NCI-H524 (cell line): ENCODE measurements at places on chromosomes 1 and 21.

GRCh38 chr1:87894062-87894461, 565.4 kb downstream of the LMO4 start:
- no peak for DNase-seq

DNA sequence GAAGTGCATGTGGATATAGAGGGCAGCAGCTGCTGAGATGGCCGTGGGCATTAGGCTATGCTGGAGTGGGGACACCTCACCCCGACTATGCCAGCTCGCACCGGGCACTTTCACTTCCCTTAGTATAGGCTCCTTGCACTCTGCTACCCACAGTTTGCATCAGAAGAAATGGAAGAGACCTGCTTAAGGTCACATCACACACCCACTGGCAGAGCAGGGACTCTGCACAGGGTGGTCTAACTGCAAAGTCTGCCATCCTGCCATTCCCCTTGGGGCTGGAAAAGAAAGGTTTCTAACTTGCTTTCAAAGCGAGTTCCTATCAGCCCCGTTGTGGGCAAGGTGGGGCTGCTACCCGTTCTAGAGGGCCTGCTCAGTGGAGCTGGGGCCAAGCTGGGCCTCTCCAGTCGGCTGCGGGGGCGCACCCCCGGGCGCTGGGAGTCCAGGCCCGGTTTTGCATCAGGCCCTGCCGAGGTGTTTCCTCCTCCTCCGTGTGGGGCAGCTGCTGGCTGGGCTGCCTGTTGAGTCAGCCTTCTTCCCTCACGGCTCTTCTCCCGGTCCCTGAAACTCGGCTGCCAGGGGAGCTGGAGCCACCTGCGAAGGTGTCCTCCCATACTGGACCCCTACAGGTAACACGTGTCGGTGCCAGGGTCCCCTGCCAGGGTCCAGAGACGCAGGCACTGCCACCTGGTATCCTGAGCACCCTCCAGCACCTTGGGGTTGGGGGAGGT, at the start of gene SYTL1:
Gene SYTL1, plus strand, starts transcription at position 498 of the 728 bp plus-strand sequence. CDS start 3,313 bp downstream, outside the sequence.
- peak; percentile 59 for DNase-seq

DNA sequence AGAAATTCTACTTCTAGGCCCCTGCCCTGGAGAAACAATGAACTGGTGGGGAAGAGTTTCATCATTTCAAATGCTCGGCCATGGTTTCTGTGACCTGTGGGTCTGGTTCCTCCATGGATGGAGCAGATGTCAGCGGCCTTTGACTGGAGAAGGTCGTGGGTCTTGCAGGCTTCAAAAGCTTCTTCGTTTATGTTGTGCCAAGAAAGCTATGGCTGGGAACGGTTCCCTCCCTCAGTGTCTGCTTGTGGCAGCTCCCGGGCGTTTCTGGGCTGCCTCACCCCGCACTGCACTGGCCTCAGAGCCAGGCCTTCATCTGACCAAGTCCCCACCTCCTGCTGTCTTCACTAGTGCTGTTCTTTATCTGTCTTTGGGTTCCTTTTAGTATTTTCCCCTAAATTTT, 46.4 kb upstream of the POFUT2 start:
- DNase-seq, result no peak

DNA sequence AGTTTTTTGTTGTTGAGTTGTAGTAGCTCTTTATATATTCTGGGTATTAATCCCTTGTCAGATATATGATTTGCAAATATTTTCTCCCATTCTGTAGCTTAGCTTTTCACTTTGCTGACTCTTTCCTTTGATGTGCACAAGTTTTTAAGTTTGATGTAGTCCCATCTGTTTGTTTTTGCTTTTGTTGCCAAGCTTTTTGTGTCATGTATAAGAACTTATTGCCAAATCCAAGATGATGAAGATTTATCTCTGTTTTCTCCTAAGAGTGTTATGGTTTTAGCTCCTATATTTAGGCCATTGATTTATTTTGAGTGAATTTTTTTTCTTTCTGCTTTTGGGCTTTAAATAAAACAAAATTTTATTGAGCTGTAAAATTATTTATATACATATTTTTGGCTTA, 52.1 kb upstream of the KRTAP19-8 start:
- DNase-seq, result no peak

DNA sequence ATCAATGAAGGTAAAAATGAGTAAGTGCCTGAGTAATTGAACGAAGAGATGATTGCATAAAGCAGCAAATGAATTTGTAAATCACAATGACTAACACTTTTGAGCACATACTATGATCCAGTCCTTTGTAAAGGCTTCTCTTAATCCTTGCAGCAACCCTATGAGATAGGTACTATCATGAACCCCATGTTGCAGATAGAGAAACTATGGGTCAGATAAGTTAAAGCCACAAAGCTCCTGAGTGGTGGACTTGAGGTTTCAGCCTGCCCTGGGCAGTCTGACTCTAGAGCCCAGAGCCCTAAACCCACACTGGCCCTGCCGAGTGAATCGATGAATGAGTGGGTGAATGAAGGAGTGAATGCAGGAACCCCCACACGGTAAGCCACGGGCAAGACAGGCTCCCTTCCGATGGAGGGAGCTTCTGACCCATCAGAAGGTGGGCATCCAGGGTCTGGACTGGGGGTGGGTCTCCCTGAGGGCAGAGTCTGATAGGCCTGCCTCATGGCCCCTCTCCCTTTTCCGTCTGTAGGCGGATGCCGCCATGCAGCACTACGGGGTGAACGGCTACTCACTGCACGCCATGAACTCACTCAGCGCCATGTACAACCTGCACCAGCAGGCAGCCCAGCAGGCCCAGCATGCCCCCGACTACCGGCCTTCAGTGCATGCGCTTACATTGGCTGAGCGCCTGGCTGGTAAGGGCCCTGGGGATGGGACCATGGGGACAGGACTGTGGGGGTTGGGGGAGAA, 17.0 kb downstream of the DMBX1 start:
- no peak for DNase-seq

DNA sequence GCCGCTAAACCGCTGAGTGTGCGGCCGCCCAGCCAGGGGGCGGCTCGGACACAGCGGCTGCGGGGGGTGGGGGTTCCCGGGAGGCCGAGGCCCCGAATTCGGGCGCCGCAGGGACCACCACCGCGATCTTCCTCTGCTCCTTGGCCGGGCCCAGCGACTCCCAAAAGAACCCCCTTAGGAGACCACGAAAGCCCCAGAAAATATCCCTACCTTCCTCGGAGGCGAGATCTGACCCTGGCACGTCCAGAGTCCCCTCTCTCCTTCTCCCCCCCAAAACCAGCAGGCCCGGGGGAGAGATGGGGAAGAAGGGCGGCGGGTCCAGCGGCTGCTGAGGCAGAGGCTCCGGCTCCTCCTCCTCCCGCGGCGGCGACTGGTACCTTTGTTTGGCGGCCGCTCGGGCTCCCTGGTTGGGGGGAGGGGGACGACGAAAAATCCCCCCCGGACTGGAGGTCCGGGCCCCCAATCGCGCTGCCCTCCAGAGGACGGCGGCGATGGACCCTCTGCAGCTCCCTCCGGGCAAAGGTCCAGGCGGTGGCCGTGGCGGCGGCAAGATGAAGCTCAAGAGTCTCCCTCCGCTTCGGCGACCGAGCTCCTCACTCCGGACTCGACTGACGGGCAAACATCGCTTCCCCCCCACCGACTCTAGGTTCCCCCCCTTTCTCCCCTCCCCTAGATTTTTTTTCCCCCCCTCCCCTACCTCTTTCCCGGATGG, at the start of gene ARID4B:
Gene ARID4B, minus strand, starts transcription at position 621 of the 712 bp plus-strand sequence. CDS start 1,260 bp downstream, outside the sequence.
- no peak for DNase-seq

- DNase-seq, result peak; percentile 38
Measured at GRCh38 chr1:229664133-229664689, 38.2 kb downstream of the URB2 start.

DNA sequence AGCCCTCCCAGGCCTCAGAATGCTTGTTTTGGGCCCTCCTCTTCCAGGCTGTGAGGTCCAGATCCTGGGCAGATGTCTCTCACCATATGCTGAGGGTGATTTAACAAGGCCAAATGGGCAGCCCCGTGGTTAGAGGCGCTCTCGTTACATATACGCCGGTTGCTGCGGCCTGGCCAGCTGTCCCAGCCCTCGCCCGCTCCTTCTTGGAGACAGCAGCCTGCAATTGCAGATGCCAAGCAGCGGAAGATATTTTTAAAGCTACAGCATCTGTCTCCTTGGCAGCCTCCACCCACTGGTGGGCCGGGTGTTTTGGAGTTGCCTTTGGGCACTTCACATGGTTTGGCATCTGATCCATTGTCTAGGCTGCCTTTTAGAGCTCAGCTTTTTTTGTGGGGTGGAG, 178.8 kb upstream of the NFIA start:
- peak; percentile 99 for DNase-seq

GRCh38 chr1:203364094-203364801, 13.3 kb upstream of the FMOD start:
- DNase-seq, result no peak

- peak; percentile 83 for DNase-seq
Measured at GRCh38 chr1:229574679-229575442, 16.4 kb upstream of the ABCB10 start.

DNA sequence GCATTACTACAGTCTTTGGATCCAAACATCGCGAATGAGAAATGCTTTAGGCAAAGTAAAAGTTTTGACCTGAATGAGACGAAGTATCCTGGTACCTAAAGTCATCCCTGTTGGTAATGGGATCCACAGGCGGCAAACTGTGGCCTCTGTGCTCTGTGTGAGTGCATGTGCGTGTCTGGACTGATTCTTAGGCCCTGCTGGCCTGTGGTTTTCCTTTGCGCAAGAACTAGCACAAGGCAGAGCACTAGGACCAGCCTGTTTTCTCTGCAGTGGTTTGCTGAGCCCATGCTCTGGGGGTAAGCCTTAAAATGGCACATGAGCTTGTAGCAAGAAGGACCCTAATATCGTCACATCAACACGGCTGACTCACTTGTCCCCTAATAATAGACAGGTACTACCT, 251.2 kb downstream of the DSCAM start:
- no peak for DNase-seq

DNA sequence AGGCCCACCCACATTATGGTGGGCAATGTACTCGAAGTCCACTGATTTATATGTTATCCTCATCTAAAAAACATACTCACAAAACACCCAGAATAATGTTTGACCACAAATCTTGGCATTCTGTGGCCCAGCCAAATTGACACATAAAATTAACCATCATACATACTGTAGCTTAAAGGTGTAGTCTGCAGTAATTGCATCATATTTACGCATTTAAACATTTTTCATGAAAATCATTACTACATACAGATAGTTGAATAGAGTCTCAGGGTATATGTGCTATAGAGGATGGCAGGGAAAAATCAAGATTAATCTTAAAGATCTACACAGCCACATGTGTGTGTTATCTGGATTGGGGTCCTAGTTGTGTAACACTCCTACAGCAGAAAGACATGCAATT, 14.5 kb downstream of the ZNF697 start:
- DNase-seq, result no peak

DNA sequence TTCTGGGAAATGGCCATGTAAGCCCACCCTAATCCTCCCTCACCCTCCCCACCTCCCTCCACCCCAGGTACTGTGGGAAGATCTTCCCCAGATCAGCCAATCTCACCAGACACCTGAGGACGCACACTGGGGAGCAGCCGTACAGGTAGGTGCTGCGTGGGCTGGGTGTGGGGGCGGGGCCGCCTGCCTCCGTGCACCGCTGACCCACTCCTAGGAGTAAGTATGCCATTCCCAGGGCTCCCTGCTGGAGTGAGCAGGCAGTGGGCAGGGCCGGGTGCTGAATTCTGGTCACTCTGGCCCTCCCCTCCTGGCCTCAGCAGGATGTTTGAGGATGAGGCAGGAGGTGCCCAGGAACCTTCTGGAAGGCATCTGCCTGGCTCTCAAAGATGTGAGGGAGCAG, 35.9 kb upstream of the ARHGEF16 start:
- no peak for DNase-seq

- DNase-seq, result no peak
Measured at GRCh38 chr1:41521766-41522165, 37.3 kb upstream of the EDN2 start.

DNA sequence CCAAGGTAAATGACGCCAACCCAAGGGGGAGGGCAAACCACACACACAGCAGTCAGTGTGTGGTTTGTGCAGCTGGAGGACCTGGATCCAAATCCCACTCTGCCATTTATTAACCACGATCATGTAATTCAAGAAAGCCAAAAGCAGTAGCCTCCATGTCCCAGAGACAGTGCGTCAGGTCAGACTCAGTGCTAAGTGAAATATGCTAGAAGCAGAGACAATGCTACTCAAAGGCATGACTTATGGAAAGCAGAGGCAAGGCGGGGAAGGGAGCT, 13.6 kb downstream of the TTC39A start:
- no peak for DNase-seq

DNA sequence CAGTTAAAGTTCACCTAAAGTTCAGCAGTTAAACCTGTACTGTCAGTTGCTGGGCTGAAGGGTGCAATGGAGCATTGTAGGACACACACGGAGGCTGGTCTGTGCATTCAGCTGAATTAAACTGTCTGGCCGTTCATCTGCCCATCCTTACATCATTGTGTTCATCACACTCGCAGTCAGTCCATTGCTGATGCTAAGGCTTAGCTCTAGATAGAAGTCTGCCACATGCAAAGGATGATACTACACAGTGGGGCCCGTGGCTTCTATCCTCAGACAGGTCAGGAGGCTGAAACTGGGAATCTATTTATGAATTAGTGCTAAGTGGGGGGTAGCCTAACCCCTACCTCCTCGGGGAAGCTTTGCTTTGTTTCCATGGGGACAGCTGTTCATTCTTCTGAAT, 60.4 kb downstream of the CNIH3 start:
- no peak for DNase-seq

DNA sequence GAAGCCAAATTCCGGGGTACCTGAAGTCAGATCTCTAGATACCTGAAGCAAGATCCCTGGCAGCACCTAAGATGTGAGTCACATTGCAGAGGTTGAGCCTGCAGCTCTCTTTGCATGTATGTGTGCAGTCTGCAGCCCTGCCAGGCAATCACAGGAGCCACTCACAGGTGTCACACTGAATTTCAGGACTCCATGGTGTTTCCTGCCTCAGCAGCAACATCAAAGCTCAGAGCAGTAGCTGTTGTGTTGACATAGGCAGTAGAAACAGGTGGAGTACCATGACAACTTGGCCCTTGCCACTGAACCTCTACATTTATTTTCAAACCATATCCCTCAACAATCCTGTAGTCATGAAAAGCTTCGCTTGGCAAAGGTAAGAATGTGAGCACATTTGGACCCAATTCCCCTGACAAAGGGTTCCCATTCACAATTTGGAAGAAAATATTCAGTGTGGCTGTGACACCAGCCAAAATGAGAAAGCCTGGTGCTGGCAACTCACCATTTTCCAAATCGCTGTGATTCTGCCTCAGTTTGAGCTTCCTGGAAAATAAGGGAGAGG, 419.8 kb upstream of the NFIA start:
- DNase-seq, result no peak

- no peak for DNase-seq
Measured at GRCh38 chr21:31410499-31411131, 66.6 kb upstream of the TIAM1 start.

- no peak for DNase-seq
Measured at GRCh38 chr1:209402697-209403096, 180.8 kb upstream of the CAMK1G start.
